NCI-H2227 treated with DMSO at 0.1 percent for 48 hours (cell line): ENCODE measurements at places on chromosomes 3 and 15.
A peak's percentile ranks its signal among the peaks of the same experiment; 100 is the strongest.

- no peak for DNase-seq
Observed at GRCh38 chr3:60316121-60316797, 935.0 kb downstream of the FHIT start.

DNA sequence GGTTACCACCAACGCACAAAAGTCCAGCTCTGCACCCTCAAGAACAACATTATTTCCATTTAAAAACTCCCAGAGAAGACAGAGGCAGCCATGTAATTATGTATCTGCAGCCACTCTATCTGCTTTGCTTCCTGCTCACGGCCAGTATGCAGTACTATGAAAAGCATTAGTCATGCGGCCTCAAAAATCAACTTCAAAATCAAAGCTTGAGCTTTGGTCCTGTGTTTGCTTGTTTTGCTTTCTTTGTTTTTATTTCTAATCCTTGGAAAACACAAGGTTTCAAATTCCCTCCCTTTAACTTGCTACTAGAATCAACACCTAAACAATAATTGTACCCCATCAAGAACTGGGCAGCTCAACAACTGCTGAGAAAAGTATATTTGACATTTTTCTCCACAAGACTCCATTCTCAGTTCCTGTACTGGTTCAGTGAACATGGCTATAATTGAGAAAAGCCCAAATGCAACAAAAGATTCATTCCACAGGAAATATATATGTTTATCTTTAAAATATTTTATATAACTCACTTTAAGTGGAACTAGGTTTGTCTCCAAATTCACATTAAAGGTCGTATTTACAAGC is 37.6 kb downstream of the GBE1 start:
- peak; percentile 72 for DNase-seq

DNA sequence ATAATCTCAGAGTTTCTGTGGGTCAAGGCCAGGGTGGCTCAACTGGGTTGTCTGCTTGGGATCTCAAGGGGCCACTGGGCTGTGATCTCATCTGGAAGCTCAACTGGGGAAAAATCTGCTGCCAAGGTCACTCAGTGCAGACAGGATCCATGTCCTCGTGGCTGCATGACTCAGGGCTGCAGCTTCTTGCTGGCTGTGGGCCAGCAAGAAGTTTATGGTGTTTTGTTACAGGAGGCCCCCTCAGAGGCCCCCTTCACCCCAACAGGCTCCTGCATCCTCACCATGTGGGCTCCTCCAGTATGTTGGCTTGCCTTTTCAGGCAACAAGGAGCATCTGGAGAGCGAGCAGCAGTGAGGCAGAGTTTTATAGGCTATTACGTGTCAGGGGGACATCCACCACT is 14.6 kb downstream of the OCA2 start:
- no peak for DNase-seq

DNA sequence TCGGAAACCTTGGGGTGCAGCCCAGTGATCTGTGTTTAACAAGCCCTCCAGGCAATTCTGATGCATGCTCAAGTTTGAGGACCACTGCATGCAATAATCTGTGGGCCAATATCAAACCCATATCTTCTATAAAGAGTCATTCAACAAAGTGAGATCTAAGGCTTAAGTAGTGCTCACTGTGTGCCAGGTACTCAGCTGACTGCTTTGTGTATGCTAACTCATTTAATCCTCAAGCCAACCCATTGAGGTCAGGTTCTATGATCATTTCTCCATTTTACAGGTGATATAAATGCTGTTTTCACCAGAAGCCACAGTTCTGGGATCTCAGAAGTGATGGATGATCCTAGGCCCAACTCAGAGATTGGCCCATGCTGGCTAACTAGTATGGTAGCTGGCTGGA is 101.7 kb downstream of the SMAD6 start:
- no peak for DNase-seq

DNA sequence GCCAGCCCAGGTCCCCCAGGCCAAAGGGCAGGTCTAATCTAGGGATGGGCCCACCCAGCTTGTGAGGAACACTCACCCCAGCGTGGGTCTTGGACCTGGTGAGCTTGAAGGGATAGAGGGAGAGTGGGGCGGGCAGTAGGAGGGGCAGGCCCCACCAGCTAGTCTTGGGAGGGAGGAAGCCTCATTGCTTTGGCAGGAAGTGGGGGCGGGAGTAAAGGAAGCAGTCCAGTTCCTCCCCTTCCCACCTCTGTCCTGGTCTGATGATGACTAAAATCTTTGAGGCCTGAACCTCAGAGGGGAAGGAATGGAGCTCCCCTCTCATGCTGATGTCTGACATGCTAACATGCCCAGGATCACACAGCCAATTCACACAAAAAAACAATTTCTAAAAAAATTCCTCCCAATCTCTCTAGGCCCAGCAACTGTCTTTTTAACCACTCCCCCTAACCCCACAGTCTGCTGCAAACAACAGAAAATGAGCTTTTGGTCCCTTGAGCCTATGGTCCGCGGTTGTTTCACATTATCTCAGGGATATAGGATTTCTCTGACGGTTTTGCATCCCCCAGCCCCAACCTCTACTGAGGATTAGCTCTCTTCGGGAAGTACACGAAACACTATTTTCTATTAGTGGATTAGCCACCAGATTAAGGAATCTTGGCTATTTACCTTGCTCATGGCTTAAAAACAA is 30.7 kb upstream of the DUSP7 start:
- DNase-seq: no peak

DNA sequence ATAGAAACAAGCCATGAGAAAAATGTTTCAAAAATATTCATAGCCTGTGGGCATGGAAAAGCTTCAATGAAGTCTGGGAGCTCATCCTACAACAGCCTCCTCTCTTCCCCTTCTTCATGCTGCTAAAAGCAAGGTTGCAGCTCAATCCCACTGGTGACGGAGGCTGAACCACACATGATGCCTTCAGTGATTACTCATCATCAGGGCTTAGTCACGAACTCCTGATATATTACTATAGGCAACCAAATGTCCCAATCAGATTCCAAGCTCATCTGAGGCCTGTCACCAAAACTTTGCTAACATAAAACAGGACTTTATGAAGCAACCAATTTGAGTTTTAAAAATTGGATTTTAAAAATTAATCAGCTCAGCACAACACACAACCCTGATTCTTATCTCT is 24.0 kb upstream of the SLC24A5 start:
- no peak for DNase-seq

- peak; percentile 48 for DNase-seq
Observed at GRCh38 chr15:28191832-28192231, 92.7 kb upstream of the OCA2 start.

GRCh38 chr3:63908081-63908736 is 4.0 kb downstream of the SCAANT1 start:
- DNase-seq: peak; percentile 74

GRCh38 chr3:114119776-114120175 is 59.1 kb downstream of the DRD3 start:
- peak; percentile 1 for DNase-seq

DNA sequence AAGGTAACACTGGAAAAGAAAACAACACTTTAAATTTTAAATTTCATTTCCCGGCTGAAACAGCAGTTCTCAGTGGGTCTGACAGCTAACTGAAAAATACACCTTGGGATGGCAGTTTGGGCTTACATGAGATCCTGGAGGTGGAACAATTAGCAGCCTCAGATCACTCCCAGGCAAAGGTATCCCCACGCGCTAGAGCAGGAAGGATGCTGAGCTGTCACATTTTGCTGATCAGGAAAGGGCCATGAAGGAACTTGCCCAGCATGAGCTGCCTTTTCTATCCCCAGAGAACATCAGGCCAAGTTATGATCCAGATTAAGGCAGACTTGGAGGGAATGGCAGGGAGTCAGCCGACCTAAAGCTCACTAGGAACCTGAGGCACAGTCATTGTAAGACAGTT is 204.8 kb upstream of the SLC2A2 start:
- DNase-seq: no peak
